ENCODE measurements at places on chromosomes 5 and 9.

- no peak for DNase-seq
These were observed 427 bp downstream of the PCYOX1L start for GRCh38 chr5:149358294-149358651.

- DNase-seq, result no peak
These were observed 135.0 kb upstream of the DAP start for GRCh38 chr5:10896016-10896415.

GRCh38 chr9:131203431-131204218 lies 72.7 kb downstream of the FAM78A start:
- no peak for DNase-seq

- no peak for DNase-seq
These were observed 27.4 kb upstream of the CTNND2 start for GRCh38 chr5:11931638-11932037.

- peak; percentile 65 for DNase-seq
These were observed 211.5 kb downstream of the SEC61B start for GRCh38 chr9:99433555-99433954.

DNA sequence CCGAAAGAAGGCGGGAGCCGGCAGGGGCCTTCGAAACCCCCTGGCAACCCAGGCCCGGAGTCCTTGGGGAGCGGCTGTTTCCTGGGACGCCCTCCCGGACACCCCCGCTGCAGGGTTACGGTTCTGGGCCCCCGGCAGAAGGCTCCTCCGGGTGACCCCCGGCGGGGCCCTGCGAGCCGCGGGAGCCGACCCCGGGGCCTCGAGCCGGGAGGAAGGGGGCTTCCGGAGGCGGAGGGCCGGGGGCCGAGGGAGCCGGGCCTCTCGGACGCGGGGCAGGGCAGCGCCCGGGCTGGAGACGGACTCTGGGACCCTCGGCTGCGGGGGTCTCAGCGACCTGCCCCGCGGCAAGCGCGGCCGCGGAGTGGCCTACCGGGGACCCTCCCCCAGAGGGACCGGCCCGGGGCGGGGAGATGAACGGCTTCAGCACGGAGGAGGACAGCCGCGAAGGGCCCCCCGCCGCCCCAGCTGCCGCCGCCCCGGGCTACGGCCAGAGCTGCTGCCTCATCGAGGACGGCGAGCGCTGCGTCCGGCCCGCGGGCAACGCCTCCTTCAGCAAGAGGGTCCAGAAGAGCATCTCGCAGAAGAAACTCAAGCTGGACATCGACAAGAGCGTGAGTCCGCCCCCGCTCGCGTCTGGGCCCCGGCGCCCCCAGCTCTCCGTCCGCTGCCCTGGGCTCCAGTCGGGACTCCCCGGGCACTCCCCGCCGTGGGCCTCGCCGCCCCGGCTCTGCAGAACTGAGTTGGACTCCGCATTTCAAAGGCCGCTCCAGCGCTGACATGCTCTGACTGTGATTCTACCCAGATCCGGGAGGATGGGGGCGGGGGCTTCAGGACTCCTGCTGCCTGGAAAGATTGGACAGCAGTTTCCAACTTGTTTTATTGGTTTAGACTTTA lies 645 bp downstream of the SAP30L start:
- peak; percentile 73 for DNase-seq

DNA sequence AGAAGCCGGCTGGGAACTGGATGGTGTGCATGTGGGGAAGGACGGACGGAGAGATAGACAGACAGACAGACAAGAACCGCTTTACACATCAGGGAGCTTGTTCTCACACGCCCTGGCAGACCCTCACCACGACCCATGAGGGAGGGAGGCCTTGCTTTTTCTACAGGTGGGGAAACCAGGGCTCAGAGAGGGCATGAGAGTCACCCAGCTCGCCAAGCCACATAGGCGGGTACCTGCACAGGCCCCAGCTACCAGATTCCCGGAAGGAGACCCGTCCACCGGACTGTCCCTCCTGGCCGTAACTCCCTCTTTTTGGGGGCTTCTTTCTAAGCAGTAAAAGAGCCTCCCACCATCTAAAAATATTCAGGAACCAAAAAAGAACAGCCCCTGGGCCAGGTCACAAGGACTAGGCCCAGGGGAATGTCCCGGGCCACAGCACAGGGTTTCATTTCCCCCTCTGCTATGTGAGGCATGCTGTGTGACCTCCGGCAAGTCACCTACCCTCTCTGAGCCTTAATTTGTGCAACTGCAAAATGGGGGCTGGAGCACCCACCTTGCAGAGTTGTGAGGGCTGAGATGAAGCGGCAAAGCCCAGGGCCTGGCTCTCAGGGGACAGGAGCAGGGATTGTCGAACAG lies 84.4 kb upstream of the SARDH start:
- DNase-seq, result no peak

DNA sequence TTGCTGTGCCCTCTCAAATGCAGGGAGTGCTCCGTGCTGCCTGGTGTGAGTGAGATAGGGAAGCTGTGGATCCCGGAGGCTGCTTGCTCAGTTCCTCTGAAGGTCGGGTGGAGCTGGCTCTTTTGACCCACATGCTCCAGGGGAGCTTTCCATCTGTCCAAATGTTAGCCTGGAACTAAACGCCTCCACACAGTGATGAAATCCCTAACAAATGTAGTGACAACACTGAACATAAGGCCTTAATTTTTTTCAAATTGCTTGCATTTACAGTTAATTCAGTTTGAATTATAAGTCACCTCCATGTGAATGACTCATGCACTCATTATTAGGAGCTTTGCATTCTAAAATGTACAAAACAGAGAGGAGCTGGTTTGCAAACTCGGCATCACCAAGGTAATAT lies 27.0 kb downstream of the PRDM6 start:
- DNase-seq, result no peak

DNA sequence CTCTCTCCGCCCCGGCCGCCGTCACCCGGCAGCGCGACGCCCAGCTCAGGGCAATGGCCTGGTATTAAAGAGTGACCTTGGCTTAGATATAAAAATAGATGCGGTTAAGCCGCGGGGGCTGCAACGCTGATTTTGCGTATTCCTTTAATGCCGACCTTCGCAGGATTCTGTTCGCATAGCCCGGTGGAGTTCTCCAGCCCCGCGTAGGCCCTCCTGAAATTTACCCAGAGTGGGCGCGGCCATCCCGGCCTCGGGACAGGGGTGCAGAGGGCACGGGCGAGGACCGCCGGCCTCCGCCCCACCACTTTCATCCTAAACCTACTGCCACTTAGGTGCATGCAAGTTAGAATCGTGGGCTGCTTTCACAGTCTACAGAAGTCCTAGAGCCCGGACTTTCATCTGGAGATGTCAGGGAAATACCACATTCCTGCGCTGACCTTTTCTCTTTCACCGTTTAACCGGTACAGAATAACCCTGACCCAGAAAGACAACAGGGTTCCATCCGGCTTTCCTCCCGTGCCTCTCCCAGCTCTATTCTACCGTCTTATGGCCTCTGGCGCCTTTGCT lies 492 bp upstream of the FAM169A start:
- DNase-seq, result no peak

GRCh38 chr9:31415164-31415563 lies 969.3 kb upstream of the ACO1 start:
- no peak for DNase-seq

DNA sequence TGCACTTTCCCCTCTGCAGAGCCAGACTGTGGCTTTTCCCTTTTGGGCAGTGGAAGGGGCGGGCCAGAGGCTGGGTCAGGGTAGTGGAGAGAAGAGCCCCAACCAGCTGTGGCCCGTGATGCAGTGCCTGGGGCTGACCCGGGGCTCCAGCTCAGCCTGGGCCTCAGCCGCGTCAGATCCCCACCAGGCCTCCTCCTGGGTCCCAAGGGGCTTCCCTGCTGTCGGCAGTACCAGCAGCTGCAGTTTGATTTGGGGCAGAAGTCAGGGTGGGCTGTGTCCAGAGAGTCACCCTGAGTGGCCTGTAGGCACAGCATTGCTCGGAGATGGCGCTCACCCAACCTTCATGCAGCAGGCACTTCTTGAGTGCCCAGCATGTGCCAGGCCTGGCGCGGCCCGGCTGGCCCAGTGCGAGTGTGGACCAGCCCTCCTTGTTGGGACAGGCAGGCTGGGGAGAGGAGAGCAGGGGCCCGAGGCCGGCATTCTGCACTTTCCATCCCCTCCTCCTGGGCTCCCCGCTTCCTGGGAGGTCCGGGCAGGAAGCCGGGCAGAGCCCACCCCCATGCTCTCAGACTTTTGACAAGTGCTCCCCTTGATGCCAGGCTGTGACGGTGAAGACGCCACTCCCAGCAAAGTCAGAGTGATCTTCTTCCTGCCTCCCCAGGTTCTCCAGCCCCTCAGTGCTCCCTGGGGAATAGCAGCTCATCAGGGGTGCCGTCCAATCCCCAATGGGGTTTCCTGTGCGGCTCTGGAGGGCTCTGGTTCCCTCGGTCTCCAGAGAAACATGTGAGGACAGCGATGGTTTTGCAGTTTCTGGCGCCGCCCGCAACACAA lies 88.3 kb upstream of the COL5A1 start:
- DNase-seq, result no peak
